ENCODE measurements at places on chromosomes 12 and 14.

DNA sequence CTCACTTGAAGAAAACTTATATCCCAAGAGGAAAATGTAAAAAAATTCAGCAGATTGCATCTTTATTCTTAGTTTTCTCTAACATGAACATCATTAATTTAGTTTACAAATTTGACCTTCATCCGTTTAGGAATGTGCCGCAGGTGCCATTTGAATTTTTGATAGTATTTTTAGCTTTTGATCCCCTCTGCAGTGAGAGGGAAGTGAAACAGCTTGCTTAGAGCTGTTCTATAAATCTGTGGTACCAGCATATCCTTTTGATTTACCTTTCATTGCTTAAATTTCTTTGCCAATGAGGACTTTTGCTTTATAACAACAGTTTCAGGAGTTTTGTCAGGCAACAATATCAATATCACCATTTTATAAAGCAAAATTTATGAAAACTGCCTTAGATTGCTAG, 32.7 kb downstream of the DUSP6 start:
- no peak for DNase-seq

DNA sequence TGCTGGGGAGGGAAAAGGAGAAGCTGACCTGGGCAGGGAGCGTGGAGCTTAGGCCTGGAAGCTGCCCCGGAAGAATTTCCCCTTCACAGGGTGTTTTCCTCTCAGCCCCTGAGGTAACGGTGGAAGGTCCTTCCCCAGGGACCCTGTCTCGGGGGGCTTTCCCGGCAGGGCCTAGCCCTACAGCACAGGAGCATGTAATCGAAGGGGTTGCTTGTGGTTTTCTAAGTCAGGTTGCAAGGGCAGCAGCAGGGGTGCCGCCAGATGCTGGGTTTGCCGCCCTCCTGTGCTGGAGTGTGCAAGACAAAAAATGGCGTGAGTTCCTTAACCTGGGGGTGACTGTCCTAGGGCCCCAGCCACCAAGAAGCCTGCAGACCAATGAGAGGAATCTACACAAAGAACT, 1.6 kb upstream of the KRT74 start:
- no peak for DNase-seq

- DNase-seq, result no peak
Observed at GRCh38 chr12:6635856-6636531, at the start of gene LPAR5. Gene LPAR5 (minus strand): TSS chr12:6635959. CDS start chr12:6621248, 14,711 bp downstream.

GRCh38 chr12:106417926-106418910, 60.7 kb downstream of the POLR3B start:
- no peak for DNase-seq

GRCh38 chr14:65476273-65476941, 63.9 kb downstream of the FUT8 start:
- DNase-seq, result no peak

DNA sequence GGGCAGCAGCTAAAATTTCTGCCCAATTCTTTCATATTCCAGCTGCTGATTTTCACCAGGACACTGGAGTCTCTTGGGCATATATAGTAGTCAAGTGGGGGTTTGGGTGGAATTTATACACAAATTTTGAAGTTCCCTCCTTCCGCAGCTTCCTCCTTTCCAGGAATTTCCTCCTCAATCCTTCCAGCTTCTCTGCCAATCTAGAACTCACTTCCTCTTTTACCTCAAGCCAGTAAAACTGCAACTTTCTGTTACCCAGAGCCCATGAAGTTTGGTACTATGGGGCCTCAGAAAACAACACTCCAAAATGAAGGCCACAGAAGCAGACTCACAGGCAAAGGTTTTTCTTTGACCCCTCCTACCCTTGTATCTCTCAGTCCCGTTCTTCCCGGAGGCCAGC, 51.7 kb upstream of the G2E3 start:
- no peak for DNase-seq

DNA sequence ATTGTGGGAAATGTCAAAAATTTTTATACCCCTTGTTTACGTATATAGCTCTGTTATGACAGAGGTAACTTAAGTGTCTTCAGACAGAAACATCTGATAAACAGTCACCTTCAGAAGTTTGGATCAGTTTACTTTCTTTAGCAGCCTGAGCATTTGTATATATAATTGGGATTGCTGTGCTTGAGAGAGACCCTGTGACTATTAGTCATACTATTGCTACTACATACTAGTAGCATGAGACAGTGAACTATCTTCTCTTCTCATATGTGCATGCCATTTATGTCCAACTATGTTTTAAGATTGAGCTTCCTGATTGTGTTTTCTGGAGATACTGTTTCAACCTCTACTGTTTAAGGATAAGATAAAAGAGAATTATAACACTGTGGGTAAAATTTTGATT, 101.5 kb downstream of the PDE6H start:
- DNase-seq, result no peak

GRCh38 chr14:102998393-102998792, 59.0 kb downstream of the CDC42BPB start:
- DNase-seq, result no peak

GRCh38 chr14:34064349-34064748, 113.5 kb upstream of the EGLN3 start:
- DNase-seq, result no peak

DNA sequence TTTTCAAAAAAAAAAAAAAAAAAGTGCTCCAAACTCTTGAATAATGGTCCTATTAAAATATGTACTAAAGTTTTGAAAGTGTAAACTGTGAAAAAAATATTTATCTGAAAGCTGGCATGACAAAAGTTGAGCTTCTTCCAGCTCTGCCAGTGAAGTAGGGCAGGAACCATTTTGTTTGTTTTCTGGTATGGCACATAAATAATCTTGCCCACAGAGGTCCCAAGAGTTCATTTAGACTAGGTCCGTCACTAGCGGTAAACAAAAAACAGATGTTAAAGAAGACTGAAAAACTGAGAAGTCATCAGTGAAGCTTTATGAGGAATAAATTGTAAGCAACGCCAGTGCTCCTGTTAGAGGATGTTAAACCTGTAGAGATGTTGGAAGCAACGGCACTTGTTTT, 7.0 kb downstream of the ERP27 start:
- DNase-seq, result no peak

- no peak for DNase-seq
Observed at GRCh38 chr14:99380991-99381687, 99.5 kb downstream of the SETD3 start.

DNA sequence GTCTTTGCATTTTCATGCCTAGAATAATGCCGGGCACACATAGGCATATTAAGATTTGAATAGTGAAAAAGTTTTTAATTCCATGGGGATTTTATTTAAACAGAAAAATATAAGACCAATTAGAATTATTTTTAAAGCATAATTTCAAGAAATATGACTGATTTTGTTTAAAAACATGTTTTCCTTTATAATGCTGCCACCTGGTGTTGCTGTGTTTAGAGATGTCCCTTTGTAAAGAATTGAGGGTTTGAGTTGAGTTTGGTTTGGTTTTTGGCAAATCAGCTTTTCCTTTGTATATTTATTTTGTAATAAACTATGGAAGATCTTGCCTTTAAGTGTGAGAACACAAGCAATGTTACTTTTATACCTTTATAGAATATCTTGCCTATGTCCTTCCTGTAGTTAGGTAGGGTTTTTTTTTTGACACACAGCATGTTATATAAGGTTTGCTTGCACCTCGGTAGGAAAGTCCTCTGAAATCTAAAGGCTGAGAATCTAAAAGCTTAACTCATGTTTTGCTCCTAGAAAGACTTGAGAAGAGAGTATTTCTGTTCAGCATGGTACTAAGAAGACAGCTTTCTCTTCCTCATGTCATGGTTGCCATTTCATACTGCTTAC, 31.4 kb upstream of the SNAPC1 start:
- no peak for DNase-seq

- no peak for DNase-seq
Observed at GRCh38 chr14:60738843-60739508, 4.4 kb downstream of the MNAT1 start.

- no peak for DNase-seq
Observed at GRCh38 chr12:100720016-100720654, 74.4 kb upstream of the ANO4 start.

DNA sequence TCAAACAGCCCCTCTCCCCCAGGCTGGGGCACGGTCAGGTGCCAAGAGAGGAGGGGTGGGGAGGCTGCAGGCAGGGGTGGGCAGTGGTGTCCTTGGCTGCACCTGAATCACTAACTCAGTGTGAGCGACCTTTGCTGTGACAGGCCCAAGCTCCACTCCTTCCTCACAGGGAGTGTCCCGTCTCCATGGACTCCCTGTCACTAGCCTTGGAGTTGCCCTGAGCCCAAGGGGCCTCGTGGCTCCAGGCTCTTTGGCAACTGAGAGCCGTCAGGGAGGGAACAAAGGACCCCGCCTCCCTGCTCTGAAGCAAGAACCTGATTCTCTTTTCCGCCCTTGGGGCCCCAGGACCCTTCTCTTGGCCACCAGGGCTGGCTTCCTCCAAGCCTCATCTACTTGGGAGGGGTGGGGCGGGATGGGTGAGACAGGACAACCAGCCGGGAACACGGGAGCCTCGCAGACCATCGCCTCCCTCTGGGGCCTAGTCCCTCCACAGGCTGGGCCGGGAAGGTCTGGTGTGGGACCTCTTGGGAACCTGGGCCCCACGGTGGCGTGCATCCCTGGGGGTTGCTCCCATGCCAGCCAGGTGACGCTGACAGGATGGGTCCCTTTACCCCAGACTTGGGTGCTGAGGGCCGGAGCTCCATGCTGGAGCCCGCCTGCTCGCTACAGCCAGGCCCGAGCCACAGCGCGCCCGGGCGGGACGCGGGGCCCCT, 935 bp upstream of the ADSS1 start:
- DNase-seq, result no peak

- no peak for DNase-seq
Observed at GRCh38 chr12:15720295-15720694, 68.9 kb downstream of the EPS8 start.

DNA sequence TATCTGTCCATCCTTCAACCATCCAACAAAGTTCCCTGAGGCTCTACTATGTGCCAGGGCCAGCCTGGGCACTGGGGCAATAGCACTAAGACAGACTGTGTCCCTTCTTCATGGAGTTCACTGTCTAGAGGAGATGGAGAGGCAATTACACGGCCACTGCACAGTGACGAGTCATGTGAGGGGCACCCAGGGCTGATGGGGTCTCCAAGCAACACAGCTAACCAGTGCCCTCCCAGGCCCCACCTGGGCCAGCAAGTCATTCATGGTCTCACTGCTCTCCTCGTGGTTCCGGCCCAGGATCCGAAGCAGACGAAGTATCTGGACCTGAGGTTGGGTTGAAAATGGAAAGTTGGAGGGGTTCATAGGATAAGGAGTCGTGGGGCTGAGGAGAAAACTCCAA, 2.7 kb downstream of the AP1G2 start:
- no peak for DNase-seq

DNA sequence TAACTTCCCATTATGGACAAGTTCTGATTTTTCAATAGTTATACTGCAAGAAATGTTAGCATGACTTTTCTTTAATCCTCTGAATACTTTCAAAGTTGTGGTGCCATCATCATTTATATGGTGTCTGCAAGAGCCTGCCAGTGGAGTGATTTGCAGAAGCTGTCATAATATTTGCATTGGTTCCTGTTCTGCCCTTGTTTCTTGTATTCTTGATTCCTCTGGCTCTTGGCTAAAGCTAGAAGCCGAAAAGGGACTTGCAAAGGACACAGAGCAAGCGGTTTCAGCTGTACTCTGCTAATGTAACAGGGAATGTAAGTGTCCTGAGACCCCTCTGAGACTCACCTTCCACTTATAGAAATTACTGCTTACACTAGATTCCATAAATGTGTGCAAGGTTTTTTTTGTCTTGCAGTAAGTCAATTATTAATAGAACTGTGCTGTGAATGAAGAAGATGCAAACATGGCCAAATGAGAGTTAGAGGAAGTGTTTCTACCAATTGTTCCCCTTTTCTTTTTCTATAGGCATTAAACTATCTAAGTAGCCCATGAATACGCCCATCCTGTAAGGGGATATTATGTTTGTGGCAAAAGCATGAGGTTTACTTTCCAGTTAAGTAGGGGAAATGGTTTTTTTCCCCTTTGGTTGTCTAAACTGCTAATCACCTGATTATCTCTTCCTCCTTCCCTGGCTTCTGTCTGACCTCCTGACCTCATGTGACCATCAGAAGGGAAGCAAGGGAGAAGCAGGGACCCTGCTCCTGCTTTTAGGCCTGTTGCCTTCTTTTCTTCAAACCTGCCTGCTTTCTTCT, 5.3 kb downstream of the DYRK4 start:
- DNase-seq, result no peak

DNA sequence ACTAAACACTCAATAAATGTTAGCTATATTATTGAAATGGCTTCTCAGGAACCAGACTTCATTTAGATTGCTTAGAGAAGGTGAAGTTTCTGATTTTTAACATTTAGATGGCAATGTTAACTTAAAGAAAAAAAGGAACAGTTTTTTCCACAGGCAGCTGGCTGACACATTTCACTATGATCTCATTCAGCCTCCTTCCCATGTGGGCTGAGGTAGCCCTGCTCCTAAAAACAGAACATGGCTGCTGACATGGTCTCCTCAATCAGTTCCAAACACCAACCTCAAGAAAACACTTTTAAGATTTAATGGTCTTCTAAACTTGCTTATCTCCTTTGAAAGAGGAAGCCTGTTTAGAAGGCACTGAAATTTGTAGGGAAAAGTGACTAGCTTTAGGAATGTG, 23.8 kb downstream of the GNS start:
- DNase-seq, result no peak

GRCh38 chr12:78085542-78086182, 255.0 kb downstream of the NAV3 start:
- no peak for DNase-seq

DNA sequence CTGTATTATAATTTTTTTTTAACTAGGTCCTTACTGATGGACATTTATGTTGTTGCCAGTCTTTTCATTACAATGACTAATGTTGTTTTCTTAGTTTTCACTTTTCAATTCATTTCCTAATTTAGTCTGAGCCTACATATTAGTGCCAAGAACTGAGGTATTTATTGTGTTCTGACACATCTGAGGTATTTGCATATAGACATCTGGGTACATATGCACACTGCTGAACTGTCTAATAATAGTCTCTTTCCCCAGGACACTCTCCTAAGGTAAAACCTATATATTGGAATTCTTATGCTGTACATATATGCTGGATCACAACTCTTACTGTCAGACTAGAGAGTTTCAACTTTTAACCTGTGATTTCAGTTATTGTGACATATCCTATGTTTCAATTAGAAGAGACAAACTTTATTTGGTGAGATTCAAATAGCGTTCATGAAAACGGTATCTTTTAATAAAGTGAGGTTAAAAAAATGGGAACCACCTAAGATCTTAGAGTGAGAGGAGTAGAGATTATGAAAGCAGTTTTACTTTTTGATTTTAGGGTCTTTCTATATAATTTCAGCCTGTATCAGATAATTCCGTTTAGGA, 263.2 kb downstream of the RAD51B start:
- DNase-seq, result no peak

DNA sequence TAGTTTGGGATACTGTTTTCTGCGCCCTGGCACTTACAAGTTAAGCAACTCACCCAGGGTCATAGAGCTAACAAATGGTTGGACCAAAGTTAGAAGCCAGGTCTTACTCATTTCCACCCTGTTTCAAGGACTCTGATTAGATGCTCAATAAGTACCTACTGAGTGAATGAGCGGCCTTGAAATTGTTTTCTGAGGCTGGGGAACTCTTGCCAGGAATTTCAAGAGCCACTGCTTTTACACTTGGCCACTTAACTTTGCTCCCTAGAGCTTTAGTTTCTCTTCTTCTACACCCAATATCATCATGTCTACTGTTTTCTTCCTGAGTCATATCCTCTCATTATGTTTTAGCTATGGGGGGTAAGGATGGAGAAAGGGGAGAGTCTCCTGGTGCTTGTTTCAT, 431.6 kb downstream of the ZFP36L1 start:
- DNase-seq, result no peak
